Stimulated activated naive CD4-positive, alpha-beta T cell treated with Interleukin-2 at 50 U/mL for 16 hours (primary cell): ENCODE measurements at places on chromosomes 7 and 10.

- no peak for DNase-seq
Observed at GRCh38 chr10:114239994-114240345, 916 bp downstream of the VWA2 start.

- DNase-seq: no peak
Observed at GRCh38 chr7:2049111-2049781, 183.5 kb downstream of the MAD1L1 start.

- no peak for DNase-seq
Observed at GRCh38 chr7:108122181-108122580, 8.0 kb downstream of the LAMB4 start.

DNA sequence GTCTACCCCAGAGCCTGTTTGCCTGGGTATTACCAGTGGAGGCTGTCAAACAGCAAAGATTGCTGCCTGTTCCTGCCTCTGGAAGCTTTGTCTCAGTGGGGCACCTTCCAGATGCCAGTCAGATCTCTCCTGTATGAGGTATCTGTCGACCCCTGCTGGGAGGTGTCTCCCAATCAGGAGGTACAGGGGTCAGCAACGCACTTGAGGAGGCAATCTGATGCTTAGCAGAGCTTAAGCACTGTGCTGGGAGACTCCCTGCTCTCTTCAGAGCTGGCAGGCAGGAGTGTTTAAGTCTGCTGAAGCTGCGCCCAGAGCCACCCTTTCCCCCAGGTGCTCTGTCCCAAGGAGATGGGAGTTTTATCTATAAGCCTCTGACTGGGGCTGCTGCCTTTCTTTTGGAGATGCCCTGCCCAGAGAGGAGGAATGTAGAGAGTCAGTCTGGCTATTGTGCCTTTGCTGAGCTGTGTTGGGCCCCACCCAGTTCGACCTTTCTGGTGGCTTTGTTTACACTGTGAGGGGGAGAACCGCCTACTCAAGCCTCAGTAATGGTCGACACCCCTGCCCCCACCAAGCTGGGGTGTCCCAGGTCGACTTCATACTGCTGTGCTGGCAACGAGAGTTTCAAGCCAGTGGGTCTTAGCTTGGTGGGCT is 62.2 kb downstream of the PPP1R9A start:
- DNase-seq: no peak

DNA sequence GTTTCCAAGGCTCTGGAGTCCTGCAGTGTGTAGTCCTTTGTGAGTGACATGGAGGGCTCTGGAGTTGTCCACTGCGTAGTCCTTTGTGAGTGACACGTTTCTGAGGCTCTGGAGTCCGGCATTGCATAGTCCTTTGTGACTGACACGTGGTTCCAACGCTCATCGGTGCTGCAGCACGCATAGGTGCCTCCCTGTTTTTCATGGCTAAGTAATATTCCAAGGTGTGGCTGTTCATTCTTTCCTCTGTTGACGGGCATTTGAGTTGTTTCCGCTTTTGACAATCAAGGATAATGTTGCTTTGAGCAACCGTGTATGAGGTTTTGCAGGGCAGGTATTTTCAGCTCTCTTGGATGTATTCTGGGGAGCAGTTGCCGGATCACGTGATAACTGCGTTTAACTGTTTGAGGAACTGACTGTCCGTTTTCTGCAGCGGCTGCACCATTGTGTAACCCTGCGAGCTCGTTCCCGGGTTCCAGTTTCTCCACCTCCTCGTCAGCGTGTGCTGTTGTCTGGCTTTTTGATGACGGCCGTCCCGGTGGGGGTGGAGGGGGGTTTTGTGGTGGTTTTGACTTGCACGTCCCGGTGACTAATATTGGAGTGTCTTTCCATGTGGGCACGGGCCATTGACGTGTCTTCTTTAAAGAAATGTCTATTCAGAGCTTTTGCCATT is 21.1 kb downstream of the FAM20C start:
- DNase-seq: no peak

DNA sequence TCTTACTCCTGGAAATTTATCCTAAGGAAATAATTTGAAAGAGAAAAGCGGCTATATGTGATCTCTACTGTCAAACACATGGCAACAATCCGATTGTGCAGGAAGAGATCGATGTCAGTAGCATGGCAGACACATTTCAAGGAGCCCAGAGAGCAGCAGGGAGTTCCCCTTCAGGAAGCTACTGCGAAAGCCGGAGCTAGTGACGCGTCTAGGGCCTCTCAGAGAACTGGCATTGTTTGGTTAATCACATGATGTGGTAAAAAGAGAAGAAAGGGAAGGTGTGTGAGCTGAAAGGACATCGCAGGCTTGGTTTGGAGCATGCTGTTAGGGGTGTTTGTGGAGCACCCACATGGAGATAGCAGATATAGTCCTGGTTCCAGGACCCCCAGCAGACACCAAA is 74.9 kb downstream of the BEND7 start:
- no peak for DNase-seq

- no peak for DNase-seq
Observed at GRCh38 chr7:13414181-13414580, 575.3 kb downstream of the ETV1 start.

DNA sequence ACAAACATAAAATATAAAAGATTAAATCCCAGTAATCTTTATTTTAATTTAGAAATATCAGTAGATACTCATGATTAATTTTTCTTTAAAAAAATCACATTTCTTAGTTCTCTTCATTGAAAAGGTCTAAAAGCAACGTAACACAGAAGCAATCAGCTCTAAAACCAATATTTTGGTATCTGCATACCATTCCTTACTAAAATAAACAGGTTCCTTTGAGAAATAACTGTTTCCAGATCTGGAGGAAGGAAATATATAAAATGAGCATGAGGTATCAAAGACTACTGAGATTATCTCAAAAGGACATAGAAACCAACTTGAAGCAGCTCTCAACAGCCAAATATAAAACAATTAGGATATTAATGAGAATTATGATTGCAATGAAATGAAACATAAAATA is 301.0 kb upstream of the GNAI1 start:
- no peak for DNase-seq

DNA sequence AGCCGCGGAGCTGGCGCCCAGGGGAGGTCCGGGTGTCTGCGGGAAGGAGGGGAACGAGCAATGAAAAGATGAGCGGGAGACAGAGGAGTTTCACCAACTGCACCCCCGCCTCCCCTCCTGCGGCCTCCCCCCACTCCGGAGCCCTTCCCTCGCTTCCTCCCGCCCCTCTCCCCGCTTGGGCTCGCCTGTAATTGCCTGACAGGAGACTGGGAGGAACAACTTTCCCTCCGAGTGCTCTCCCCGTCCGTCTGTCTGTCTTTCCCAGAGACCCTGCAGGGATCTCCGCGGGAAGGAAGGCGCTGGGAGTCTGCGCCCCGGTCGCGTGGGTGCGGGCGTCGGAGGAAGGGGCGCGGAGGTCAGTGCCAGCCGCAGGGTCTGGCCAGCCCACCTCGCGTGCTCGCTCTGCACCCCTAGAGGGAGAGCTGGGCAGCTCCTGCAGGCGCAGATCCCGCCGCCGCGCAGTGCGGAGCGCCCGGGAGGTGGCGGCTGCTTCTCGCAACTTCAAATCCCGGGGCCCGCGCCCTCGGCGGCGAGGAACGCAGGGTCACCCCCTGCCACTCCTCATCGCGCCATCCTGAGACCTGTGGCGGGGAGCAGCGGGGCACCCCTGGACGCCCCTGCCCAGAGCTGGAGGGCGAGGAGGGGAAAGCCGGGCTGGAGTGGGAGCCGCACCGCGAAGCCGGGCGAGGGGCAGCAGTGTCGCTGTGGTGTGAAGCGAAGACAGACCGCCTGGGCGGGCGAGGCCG is 511 bp upstream of the NRP1 start:
- peak; percentile 20 for DNase-seq

DNA sequence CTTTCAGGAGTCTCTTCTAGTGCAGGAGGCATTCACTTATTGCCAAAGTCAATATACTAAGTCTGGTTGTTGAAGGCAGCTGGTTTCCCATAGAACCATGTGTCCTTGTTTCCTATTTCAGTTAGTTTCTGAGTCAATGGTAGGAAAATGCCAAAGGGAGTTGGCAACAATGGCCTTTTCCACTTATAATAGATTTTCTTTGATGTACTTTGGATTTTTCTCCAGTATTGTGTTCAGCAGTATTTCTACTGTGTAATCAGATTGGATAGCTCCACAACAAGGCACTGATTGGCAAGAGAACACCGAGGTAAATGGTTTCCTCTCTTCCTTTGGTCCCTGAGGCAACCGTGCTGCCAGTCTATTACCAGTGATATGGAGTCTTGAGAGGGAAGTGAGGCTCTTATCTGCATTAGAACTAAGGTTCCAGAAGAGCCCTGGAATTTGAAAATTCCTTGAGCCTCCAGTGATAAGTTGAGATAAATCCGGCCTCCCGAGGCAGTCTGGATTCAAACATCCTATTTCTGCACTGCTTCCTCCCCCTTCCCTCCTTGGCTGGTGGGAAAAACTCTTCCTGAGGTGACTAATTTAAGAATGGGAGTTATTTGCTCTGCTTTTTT is 7.9 kb upstream of the SEPTIN7 start:
- no peak for DNase-seq

GRCh38 chr10:79333513-79333912 is 13.8 kb upstream of the PPIF start:
- DNase-seq: no peak

- peak; percentile 64 for DNase-seq
Observed at GRCh38 chr10:30751678-30752331, 122.3 kb upstream of the LYZL2 start.

DNA sequence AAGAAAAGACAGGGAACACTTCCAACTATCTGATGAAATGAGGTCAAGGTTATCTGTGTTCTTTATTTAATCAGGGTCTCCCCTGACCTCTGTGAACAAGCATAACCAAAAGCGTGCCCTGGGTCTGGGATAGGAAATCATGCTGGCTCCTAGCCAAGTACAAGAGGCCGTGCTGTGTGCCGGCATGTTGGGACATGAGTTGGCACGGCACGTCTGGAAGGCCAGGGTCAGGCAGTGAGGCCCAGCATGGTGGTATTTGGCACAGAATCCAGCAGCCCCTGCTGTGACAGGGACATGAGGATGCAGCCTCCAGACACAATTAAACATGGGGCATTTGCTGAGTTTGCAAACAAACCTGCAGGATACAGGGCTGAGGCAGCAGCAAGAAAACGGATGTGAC is 320.4 kb downstream of the PLXNA4 start:
- DNase-seq: no peak

DNA sequence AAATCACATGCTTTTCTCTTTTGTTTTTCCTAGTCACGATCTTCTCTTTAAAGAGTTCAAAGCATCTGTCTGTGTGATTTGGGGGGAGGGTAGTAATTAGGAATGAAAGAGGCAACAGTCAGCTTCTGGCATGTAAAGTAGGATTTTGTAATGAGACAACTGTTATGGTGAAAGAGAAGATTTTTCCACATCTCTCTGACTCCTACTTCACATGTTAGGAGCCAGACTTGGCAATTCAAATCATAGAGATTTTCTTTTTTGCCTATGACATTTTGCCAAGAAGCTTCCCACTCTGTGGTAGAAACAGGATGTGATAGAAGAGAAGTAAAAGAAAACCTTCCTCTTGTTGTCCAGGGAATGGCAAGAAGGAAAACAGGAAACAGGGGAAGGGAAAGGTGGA is 38.3 kb upstream of the KLHL7 start:
- no peak for DNase-seq

GRCh38 chr10:122841569-122841968 is 4.1 kb downstream of the CUZD1 start:
- no peak for DNase-seq

DNA sequence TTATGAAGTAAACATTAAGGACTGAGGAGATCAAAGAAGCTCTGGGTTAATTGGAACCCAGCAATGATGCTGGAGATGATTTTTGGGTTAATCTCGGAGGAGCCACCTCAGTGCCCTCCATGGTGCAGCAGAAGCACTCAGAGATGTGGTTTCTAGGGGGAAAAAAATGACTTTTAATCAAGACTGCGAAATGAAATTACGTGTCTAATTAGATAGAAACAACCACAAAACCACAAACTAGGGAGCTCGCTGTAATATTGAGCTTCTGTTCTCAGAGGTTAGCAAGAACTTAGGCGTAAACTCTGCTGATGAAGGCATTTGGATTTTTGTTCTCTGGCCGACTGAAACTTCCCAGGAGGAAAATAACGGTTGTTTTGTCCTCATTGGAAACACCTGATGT is 319.0 kb downstream of the GRID1 start:
- peak; percentile 24 for DNase-seq

DNA sequence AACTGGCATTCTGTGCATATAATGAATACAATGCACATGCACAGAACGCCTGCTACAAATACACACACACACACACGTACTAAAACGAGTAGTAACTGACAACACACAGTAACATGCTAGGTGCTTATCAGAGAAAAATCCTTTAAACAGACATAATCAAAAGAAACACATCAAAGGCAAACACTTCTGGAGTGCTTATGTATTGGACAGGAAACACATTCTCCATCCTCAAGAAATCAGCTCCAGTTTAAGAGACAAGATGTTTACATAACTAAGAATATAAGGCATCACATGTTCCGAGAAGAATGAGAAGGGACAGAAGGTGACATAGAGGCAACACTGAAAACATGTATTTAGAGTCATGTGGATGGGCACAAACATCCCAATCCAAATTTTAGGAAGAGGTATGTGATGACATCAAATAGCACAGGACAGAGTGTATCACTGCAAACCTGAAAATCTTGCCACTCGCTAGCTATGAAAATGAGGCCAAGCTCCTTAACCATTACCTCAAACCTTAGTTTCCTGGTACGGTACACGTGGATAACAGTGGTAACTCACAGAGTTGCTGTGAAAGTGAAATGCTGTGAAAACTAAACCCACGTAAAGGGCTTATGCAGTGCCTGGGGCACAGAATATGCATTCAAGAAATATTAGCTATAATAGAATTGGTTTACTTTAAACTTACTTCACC is 619.6 kb downstream of the PARD3 start:
- DNase-seq: no peak

DNA sequence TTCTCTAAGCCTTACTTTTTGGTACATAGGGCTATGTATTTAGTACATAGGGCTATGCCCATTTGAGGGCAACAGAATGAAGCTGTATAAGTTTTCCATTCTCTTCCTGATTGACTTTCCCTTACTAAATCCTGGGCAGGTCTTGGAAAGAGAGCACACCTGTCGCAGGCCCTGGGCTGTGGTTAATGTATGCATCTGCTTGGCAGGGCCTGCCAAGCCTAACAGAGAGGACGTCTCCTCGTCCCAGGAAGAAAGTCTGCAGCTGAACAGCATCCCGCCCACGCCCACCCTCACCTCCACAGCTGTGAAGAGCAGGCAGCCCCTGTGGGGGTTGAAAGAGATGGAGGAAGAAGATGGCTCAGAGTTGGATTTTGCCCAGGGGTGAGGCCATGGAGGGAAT is 8.9 kb upstream of the PVRIG start:
- DNase-seq: peak; percentile 2
